ENCODE measurements at places on chromosomes 1 and 21.

DNA sequence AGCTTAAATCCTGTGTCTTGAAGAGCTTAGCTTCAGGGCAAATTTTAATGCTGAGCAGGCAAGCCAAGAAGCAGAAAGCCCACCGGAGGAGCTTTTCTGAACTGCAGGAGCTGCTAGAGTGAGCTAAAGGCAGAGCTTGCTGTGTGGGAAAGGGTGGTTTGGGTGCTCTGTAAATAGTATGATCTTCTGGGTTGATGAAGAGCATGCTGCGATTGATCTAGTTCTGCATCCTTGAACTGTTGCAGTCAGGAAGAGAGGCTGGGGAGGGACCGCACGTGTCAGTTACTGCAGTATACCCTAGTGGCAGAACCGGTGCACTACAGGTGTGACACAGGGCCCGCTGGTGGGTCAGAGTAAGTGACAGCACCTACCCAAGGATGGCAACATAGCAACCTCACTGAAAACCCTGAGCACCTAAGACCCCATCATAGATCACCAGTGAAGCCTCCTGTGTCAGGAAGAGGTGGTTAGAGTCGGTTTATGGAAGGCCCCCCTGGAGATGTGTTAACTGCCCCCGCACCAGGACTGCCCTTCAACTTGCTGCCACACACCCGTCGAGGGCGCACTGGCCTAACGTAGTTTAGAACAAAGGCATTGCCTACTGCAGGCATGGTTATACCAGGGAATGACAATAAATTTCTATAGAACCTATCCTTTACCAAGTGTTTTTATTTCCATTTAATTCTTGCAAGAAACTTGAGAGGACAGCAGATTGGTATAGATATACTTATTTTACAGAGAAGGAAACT, 146.0 kb upstream of the KIAA0040 start:
- peak; percentile 27 for DNase-seq

DNA sequence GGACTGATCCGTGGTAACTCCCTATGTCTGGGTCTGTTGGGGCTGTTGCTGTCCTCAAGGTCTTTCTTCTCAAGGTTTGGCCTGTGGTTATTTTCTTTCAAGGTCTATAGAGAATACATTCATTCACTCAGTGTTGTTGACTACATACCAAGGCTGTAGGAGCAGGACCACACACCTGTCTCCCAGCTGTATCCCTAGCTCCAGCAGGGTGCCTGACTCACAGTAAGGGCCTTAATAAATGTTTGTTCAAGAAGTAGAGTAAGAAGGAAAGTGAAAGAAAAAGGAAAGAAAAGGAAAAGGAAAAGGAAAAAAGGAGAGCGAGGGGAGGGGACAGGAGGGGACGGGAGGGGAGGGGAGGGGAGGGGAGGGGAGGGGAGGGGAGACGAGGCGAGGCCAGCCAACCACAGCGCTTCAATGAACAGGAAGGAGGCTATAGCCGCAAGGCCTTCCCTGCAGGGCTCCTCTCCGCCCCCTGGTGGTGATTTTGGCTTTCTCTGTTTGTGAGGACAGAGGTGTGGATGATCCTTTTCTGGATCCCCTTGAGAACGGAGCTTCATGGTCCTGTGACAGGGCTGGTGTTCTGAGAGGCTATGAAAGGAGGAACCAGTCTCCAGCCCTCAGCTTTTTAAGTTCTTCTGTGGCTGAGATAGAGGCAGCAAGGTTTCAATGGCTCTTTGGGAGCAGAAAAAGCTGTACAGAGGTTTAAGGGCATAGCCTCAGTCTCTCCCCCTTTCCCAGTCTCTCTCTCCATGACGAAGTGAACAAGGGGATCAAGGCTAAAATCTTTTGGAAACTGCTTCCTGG, 30.6 kb upstream of the LCE5A start:
- DNase-seq = peak; percentile 25

GRCh38 chr1:221840511-221841243, 98.8 kb upstream of the DUSP10 start:
- DNase-seq = no peak

DNA sequence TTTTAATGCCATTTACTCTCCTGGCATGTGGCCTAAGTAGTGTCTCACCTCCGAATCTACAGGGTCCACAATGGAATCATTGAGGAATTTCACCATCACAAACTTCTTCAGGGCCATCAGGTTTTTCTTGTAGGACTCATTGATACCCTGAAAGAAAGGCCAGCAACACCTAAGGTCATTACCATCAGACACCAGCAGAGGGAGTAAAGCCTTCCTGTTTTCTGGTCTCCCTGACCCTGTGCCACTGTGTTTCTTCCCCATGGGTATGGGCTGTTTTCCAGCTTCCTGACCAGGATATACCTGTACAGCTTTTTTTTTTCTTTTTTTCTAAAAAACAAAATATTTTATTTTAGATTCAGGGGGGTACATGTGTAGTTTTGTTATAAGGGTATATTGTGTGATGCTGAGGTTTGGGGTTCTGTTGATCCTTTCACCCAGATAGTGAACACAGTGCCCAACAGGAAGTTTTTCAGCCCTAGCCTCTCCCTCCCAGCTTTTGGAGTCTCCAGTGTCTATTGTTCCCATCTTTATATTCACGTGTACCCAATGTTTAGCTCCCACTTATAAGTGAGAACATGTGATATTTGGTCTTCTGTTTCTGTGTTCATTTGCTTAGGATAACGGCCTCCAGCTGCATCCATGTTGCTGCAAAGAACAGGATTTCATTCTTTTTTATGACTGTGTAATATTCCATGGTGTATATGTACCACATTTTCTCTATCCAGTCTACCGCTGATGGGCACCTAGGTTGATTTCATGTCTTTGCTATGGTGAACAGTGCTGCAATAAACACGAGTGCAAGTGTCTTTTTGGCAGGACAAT, 18.3 kb downstream of the PPT1 start:
- DNase-seq = peak; percentile 47

- no peak for DNase-seq
These were observed 189.2 kb upstream of the VAMP3 start for GRCh38 chr1:7581754-7582459.

GRCh38 chr1:229227298-229227919, 43.5 kb upstream of the RAB4A start:
- DNase-seq = peak; percentile 72

DNA sequence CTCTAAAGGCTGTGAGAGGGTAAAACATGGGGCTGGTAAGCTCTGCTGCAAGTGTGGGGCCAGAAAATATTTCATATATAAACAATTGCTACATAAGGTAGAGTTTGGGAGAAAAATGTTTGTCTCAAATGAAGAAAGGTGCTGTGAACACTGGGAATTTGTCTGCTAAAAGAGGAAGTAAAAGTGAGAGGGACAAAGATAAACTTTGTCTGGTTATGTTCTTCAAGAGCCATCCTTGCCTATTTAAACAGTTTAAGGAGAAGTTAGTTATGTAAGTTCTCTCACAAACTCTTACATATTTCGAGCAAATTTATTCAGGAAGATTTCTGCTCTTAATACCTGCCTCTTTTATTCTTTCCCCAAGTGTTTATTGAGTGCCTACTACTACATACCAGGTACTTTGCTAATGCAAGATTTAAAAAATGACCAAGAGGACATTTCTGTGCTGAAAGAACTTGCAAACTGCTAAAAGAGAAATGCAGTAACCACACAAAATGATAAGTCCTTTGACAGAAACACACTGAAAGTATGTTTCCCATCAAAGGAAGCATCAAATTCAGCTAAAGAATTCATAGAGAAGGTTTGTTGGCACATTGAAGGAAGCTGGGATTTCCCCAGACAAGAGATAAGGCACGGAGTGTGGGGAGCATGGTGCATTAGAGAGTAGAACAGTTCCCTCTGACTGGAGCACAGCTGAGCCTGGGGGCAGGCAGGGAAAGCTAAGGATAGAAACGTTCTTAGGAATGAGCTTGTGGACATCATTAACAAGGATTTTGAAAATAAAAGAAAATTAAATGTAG, 549.1 kb downstream of the PTBP2 start:
- DNase-seq = no peak

GRCh38 chr1:44636083-44636687, 38.1 kb downstream of the TMEM53 start:
- no peak for DNase-seq

DNA sequence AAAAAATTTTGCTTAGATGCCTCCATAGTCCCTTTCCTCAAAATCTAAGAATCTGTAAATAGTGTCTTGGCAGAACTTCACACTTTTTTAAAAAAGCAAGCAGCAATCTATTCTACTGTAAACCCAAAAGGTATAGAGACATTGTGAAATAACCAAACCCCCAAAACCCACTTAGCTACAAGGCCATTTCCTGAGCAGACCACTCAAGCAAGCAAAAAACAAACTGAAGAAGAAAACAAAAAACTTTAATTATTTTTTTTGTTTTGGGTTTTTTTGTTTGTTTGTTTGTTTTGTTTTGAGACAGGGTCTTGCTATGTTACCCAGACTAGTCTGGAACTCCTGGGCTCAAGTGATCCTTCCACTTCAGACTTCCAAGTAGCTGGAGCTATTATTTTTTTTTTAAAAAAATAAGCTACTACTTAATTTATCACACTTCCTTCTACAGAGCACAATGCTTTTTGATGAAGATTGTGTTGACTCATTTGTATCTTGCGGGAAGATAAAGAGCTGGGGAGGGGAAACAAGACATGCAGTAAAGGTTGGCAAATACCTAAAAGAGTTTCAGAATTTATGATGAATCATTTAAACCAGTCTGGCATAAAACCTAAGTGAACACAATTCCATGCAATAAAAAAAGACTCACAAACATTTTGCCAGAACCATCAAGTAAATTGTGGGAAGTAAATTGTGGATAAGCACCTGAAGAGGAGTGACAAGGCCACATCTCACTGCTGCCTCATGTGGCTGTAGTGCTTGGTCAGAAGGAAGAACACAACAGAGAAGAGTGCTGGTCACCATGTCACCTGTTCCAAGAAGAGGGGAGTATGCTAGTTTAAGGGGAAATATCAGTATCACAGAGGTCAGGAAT, 2.7 kb upstream of the PTPN22 start:
- DNase-seq = no peak

DNA sequence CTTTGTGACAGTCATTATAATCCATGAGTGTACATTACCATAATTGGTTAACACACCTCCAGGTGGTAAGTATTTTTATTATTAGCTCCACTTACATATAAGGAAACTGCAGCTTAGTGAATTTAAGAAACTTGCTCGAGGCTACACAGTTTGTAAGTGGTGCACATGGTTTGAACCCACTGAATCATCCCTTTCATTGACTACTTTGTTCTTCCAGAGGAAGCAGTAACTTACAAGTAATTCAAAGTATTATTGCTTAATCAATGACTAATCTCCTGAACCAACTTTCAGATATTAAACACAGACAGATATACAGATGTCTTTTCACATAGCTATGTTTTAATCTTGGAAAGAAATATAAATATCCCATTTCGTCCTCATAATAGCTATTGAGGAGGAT, 18.7 kb upstream of the CLDN8 start:
- DNase-seq = no peak

GRCh38 chr1:207440626-207441025, 13.5 kb upstream of the CR2 start:
- no peak for DNase-seq

DNA sequence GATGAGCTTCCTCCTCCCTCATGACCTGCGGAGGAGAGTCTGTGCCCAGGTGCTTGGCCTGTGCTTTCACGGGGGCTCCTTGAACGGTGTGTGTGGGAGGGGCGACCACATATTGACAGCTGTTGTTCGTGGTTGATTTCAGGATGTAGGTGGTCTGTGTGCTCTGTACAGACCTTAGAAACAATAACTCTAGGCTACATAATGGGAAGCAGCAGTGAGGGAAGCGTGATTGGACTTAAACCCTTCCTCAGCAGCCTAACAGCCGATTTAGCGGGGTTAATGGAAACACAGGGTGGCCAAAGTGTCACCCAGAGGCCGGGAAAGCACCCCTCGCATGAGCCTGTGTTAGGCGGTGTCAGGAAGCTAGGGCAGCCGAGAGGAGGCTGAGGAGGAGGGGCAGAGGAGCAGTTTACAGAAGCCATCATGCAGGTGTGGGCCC, 56.0 kb downstream of the TBCE start:
- DNase-seq = no peak

DNA sequence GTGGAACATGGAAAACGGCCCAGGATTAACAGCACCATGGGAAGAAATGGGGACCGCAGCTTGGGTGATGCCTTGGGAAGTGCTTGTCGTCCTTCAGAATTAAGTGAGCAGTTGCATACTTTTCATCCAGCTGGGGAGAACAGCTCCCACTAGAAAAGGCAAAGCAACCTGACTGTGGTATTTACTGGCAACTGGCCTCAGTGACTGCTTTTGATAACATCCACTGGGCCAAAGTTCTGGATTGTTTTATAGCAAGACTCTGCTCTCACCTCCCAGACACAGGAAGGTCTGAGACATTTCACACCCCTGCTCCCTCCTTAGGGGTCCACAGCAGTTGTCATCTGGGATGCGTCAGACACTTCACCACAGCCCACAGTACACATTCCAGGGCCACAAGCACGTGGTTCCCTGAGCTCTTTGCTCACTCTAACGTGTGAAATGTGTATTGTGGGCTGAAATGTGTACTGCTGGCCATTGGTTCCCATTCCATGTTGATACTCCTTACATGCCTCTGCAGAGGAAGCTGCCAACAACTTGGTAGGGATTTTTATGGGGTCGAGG, 6.6 kb downstream of the PAPPA2 start:
- no peak for DNase-seq

DNA sequence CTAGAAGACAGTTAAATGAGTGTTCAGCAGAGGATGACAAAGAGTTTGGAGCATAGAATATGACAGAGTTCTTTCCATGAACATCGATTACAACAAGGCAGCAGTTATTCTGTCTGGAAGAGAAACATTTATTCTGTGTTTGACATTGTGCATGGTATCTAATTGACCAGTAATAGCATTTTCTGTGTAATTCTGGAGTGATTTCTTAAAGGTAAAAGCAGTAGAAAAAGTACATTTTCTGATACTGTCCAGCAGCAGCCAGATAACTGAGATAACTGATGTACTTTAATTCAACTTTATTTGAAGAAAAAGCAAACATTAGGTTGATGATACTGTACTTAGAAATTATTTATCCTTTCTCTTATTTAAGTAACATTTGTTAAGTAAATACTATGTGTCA, 497.1 kb downstream of the AGBL4 start:
- peak; percentile 96 for DNase-seq

DNA sequence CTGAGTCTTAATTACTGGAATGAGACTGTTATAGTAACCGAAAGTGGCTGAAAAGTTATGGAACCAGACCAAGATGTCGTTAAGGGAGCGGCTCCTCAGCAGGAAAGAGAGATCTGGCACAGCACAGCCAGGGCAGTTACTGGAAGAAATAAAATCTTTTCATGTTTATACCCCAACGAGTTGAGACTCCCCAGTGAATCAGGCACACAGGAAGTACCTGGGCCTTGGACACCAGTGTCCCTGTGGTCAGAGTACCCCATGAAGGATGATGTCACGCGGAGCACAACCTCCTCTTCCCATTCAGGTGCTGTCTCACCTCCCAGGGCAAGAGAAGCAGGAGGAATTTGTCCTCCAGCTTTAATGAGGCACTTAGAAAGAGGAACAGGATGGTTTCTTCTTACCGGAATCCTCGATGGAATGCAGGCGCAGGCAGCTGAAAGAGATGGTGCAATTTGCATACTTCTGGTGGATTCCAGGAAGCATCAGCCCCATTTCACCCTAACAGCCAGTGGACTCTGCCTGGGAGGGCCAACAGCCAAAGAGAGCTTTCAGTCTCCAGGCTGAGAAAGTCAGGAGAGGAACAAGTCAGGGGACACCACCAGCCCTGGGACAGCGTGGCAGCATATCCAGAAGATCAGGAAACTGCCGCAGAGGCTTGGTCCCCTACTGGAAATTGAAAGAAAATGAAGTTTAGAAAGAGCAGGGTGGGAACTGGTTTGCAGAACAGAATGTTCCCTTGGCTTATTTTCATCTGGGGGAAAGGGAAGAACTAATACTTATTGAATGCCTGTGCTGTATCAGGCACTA, 35.9 kb upstream of the CTTNBP2NL start:
- no peak for DNase-seq

Measured in SK-N-DZ (cell line).